ENCODE measurements at places on chromosomes 1 and 21.

- DNase-seq: no peak
These were observed 129.1 kb upstream of the RAB4A start for GRCh38 chr1:229141689-229142377.

GRCh38 chr1:195663549-195664280 is 944.5 kb downstream of the KCNT2 start:
- DNase-seq: no peak

- no peak for DNase-seq
These were observed 21.7 kb upstream of the KCND3 start for GRCh38 chr1:112011202-112011601.

DNA sequence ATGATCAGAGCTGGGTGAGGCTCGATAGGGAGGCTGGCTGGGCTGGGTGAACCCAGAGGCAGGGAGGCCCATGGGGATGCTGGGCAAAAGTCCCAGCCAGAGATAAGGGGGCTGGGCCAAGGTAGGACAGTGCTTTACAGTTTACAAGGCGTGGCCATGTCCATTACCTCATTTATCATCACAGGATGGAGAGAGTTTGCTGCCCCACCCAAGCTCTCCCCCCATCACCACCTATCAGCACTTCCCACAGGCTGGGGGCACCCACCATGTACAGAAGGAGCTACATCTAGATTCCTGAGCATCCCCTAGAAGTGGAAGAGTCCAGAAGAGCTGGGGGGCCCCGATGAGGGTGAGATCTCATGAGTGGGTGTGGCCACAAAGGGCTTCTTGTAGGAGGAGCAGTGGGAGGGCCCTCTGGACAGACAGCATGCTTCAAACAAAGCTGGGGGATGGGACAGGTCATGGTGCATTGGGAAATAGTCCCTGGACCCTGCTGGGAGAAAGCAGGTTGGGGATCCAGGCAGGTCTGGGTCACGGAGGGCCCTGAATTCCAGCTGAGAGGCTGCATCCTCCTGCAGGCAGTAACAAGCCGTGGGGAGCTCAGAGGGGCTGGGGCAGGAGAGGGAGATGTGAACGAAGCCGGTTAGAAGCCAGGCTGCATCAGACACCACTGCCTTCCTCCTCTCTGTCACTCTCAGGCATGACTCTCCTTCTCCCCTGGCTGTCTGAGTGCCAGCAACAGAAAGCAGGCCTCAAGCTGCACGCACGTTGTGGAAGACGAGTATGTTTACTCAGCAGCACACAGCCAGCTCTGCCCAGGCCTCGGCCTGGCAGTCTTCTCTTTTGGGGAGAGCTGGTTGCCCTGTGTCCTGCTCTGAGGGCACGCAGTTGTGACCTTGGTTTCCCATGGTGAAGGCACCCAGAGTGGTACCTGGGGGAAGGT is 202.3 kb downstream of the HIVEP3 start:
- DNase-seq: no peak

- DNase-seq: no peak
These were observed 317.2 kb upstream of the NFIA start for GRCh38 chr1:60765204-60765603.

DNA sequence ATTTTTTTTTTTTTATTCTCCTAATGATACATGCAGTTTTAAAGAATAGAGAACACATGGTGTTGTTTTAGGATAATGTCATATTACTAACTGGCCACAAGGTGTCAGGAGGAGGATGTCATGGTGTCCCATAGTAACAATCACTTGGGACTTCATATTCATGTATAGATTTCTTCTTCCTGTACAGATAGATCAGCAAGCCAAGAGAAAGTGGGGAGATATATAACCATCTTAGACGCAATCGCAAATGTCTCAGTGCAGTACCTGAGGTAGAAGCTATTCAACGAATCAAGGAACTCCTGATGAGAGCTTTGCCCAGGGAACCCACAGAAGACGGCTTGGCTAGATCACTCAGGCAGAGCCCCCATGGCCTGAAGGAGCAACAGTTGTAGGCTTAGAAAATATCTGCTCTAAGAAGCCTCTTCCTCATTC is 12.3 kb downstream of the OR2T11 start:
- no peak for DNase-seq

DNA sequence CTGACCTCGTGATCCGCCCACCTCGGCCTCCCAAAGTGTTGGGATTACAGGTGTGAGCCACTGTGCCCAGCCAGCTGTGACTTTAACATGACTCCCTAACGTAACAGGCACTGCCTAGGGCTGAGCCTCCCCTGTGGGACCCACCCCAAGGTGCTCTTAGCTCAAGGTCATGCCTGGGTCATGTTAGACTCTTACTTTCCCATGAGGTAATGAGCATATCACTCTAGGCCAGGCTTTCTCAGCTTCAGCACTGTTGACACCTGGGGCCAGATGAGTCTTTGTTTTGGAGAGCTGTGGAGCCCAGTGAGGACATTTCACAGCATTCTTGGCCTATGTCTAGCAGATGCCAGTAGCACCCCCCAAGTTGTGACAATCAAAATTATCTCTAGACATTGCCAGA is 4.5 kb downstream of the NECAP2 start:
- no peak for DNase-seq

GRCh38 chr1:242847390-242847993 is 323.0 kb upstream of the PLD5 start:
- DNase-seq: no peak

DNA sequence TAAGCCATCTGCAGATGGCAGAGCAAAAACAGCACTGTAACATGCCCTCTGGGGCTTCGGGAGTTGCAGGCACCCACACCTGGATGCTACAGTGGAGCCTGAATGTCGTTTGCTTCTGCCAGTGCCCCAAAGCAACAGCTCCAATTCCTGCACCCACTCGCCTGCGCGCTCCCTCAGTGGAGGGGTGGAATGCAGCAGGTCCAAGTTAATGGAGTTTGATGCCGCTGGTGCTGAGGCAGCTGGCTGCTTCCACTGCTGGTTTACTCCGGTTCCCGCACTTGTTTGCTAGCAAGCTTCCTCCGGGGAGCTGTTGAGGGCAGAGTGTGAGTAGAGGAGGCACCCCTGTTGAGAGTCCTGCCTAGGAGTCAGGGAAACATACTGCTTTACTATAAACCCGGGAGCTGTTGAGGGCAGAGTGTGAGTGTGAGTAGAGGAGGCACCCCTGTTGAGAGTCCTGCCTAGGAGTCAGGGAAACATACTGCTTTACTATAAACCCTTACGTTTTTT is 584.0 kb upstream of the TMPRSS15 start:
- no peak for DNase-seq

DNA sequence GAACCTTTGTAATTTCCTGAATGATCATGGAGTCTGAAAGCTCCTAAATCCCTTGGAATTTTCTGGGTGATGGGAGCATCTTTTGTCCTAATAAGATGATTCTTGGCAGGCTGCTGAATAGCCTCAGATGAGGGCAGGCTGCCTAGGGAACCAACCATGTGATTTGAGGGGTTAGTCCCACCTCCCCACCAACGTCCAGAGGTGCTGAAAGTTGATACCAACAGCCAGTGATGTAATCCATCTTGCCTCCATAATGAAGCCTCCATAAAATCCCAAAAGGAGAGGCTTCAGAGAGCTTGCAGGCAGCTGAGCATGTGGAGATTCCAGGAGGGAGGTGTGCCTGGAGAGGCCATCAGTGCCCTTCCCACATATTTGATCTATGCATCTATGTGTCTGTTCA is 43.7 kb downstream of the GTF2B start:
- no peak for DNase-seq

- no peak for DNase-seq
These were observed 650.9 kb upstream of the ADGRL2 start for GRCh38 chr1:81149649-81150325.

GRCh38 chr1:181711820-181712219 is 228.5 kb downstream of the CACNA1E start:
- no peak for DNase-seq

DNA sequence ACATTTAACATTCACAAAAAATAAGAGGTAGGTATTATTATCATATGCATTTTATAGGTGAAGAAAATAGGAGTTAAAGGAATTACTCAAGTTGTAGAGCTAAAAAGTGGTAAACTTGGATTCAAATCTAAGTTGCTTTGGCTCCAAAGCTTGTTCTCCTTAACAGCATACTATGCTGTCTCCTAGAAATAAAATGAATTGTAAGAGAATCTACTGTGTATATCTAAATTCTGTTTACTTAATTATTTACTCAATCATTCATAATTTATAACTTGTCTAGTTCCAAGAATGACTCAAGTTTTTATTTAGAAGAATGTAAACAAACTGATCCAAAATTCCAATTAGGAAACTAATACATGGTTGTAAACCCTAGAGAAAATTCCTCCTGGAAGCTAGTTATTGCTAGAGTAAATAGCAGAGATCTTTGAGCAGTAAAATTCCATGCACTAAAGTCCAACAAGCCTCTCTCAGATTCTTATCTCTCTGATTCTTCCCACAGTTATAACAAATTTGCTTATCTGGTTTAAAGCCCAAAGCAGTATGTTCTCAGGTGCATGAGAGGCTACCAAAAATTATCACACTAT is 132.5 kb upstream of the DPT start:
- DNase-seq: no peak

DNA sequence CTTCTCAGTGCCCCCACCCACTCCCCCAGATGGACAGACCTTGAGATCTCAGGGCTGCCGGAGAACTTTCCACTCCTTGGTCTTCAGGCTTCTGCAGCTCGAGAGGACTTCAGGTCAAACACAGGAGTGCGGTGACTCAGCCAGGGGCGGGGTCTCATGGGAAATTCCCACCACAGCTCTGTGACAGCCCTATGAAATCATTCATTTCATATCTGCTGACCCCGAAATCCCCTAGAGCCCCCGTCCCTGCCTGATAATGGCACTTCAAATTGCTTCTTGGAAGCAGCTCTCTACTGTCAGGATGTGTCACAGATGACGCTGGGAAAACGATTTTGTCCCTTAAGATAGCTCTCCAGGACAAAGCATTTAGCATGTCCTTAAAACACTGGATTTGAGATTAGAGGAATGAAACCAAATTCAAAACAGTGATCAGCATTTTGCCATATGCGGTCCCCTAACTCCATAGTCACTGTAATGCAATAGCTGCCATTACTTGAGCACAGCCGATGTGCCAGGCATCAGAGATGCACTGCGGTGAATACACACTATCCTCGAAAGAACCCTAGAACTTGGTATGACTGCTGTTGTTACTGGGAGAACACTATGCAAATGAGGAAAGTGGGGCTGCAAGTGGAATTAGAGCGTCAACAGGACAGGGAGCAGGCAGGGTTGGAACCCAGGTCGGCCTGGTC is at the start of gene TNFRSF9:
Gene TNFRSF9 (minus strand): TSS at position 95 of the 692 bp plus-strand sequence. CDS start 845 bp downstream, outside the sequence.
- DNase-seq: peak; percentile 15

DNA sequence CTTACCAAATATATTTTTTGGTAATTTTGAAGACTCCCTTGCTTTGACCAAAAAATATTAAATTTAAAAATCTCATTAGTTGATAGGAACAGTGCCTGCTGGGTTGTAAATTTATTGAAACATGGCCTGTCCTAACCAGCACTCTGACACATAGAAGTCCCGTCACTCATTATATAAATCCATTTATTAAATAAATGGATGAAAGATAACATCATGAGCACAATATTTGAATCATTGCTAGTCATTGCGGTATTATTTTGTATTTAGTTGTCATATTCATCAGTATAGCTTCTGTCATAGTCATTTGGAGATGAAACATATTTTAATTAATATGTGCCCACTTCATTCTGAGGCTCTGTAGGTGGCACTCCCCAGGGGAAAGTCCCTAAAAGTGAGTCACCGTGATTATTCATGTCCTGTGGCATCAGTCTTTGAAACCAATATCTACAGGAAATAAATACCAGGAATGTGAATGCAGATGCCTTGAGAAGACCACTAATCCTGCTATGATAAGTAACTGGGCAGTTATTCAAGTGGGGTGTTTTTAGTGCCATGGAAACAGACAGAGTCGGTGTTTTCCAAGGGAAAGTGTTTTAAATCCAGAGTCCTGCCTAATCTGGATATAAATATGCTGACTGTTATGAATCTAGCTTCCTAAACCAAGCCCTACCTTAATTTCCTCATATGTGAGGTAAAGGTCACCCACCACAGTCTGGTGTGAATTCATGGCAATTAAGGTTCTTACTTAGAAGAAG is 302.0 kb downstream of the DUSP10 start:
- DNase-seq: no peak

DNA sequence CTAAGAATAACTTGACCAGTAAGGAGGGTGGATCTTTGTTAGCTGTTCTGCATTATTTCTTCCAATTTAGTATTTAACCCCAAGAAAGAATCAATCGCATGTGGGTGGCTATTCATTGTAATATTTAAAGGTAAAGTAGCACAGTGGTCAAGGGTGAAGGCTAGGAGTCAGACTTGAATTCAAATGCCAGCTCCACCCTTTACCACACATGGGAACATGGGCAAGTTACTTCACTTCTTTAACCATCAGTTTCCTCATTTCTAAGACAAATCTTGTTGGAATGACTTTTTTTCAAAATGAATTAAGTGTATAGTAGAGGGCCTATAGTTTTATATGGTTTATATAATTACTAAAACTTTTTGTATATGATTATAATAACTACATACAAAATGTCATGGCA is 71.3 kb upstream of the S1PR1 start:
- no peak for DNase-seq

GRCh38 chr1:29270929-29271521 is 34.7 kb downstream of the PTPRU start:
- no peak for DNase-seq

DNA sequence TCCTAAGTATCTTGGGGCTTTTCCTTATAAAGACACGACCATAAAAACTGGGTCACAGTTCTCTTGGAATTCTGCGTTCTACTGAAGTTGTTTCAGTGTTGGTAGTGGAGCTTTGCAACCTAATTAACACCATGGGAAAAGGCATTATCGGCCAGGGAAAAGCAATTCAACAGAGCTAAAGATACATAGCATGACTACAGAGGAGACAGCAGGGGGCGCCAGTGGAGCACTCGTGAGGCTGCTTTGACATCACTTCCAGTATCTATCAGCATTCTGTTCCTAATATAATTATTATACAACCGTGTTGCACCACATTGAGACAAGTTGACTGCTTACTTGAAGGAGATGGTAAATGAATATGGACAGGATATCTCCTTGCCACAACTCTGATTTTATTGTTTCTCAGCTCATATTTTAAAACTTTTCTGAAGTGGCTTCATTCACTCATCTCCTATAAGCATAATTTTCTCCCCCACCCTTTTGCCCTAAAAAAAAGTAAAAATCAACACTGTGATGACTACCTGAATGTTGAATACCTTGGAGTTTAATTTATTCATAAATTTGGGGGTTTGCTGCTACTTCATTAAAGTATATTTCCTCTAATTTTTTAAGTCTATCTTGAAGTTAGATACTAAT is 39.4 kb downstream of the ZP4 start:
- DNase-seq: no peak

DNA sequence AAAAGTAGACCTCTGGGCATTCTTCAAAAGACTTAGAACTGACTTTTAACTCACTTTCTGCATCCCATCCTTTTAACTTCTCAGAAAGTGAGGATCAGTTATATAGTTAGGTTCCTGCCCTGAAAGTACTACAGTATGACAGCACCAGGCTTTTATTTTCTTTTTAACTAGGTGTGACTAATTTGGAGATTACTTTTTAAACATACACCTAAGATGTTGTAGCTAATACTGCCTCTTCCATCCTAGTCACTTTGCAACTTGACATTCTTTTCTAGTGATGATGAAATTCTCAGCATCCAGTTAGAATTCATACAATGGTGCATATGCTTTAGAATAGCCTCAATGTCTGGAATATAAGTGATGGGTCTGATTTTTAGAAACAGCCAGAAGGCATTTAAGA is 24.6 kb downstream of the RUNX1 start:
- DNase-seq: no peak

GRCh38 chr1:6152181-6152580 is 27.9 kb downstream of the CHD5 start:
- no peak for DNase-seq

All from activated CD4-positive, CD25-positive, alpha-beta regulatory T cell (primary cell).